ENCODE measurements at places on chromosomes 4 and X.

DNA sequence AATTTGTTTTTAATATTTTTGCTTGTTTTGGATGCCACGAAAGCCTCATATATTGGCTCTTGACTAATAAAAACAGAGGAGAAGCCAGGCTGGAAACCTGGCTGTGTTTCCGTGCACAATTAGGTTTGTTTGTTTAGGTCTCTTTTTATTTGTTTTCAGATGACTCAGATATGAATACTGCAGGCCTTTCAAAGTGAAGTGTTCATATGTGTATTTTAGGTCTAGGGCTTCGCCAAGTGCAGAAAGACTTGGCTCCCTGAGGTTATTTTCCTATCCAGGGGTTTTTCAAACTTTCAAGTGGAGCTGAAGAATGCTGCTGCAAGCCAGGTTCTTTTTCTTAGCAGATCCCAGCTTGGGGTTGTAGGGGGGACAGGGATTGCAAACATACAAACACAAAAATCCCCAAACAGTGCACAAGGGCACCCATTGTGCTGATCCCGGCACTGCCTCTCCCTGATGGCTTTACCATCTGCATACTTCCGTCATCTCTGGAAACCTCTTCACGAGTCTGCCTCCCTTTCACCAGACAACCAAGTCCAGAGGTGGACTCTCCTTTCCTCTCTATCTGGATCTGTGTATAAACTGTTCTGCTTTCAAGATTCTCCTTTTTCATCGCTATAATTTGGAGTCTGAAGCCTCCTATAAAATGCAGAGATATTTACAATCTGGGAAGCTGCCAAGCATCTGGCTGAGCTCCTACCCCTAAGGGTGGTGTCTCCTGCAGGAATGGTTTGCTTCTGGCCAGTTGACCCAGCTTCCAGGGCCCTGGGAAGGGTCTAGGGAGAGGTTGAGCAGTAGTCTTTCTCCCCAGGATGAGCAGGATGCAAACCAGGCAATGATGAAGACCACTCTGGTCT, 108.6 kb downstream of the SMIM20 start:
- DNase-seq, result peak; percentile 33

DNA sequence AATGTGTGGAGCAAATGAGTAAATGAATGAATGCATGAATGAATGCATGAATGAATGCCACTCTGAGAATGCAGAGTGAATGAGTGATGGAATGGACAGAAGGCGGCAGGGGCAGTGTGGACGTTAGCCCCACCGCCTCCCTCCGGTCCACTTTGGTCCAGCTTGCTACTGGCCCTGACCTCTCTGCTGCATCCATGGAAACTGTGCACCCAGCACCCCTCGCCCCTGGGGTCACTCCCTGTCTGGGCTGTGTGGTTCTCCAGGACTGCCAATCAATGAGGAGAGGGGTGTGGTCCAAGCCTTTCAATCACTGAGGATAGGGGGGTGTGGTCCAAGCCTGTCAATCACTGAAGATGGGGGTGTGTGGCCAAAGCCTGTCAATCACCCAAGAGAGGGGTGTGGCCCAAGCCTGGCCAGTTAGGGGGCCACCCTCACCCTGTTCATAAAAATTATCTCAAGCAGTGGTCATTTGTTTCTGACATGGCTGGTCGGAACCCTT, 39.2 kb upstream of the ASMTL start:
- no peak for DNase-seq

DNA sequence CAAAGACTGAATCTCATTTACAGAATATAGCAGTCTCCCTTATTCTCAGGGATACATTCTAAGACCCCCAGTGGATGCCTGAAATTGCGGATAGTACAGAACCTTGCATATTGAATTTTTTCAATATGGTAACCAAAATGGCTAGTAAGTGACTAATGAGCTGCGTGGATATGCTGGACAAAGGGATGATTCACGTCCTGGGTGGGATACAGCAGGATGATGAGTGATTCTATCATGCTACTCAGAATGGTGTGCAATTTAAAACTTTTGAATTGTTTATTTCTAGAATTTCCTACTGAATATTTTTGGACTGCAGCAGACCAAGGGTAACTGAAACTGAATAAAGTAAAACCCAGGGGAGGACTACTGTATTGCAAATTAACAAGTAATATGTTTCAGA, 66.7 kb downstream of the STAG2 start:
- DNase-seq, result no peak

DNA sequence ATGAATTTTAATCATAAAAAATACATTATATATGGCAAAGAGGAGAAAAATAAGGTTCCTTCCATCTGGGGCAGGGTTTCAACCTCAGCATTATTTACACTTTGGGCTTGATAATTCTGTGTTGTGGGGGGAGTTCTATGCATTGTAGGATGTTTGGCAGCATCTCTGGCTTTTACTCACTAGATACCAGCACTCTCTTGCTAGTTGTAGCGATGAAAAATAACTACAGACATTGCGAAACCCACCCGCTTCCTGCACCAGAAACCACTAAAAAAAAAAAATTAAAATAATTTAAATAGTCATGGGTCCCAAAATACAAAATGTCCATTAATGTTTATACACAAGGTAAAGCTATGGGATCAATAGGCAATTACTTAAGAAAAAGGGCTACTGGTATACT, 52.7 kb downstream of the PPP3CA start:
- DNase-seq, result no peak

DNA sequence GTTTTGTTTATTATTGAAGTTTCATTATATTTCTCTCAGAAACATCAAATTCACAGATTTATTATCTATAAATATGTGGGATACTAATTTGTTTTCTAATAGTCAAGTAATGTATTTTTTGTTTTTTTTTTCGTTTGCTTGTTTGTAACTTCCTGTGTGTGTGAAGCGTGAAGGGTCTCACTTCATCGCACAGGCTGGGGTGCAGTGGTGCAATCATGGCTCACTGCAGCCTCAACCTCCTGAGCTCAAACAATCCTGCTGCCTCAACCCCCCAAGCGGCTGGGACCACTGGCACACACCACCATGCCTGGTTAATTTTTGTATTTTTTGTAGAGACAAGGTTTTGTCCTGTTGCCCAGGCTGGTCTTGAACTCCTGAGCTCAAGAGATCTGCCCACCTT, 55.1 kb downstream of the SH3RF1 start:
- DNase-seq, result no peak

DNA sequence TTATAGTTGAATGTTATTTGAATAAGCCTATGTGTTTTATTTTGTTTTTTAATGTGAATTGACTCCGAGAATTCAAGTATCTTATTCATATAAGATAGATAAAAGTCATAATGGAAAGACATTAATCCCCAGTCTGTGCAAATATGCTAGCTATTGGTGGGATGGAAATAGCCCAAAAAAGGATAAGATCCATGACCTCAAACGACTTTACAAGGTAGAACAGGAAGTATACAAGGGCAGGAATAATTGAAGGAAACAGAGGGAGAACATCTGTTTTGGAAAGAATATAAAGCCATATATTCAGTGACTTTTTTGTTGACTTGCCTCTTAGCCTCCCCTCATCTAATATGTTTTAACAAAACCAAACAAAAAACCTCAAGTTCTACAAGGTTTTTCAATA, 9.0 kb downstream of the ABCE1 start:
- no peak for DNase-seq

All from mucosa of gallbladder (tissue), 1 donor.